Stimulated activated CD8-positive, alpha-beta memory T cell treated with anti-CD3 and anti-CD28 coated beads, Interleukin-4, amount 100 ng/mL, for 1 hour (primary cell): ENCODE measurements at places on chromosomes 7 and 10.

- DNase-seq = no peak
These were observed 27.6 kb upstream of the LAMB1 start for GRCh38 chr7:108030516-108030915.

- no peak for DNase-seq
These were observed 123.3 kb downstream of the TMEM26 start for GRCh38 chr10:61329854-61330253.

DNA sequence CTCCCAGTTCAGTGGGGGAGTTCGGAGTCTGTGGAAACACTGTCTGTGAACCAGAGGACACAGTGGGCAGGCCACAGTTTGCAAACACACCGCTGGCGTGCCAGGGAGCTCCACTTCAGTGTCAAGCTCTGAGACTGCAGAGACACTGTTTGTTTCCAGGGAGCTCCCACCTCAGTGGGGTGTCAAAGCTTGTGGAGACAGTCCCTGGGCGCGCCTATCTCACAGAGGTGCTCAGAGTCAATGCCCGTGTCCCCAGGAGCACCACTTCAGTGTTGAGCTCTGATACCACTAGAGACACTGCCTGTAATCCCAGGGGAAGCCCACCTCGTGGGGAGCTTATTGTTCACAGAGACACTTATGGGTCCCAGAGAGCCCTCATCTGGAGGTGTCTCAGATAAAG lies 4.3 kb downstream of the MYO1G start:
- DNase-seq = no peak

GRCh38 chr10:110498087-110498981 lies 627 bp downstream of the DUSP5 start:
- DNase-seq = no peak

GRCh38 chr10:100433253-100434240 lies 29.3 kb upstream of the WNT8B start:
- peak; percentile 89 for DNase-seq

- no peak for DNase-seq
These were observed 501.5 kb upstream of the GALNT17 start for GRCh38 chr7:70630440-70630817.

DNA sequence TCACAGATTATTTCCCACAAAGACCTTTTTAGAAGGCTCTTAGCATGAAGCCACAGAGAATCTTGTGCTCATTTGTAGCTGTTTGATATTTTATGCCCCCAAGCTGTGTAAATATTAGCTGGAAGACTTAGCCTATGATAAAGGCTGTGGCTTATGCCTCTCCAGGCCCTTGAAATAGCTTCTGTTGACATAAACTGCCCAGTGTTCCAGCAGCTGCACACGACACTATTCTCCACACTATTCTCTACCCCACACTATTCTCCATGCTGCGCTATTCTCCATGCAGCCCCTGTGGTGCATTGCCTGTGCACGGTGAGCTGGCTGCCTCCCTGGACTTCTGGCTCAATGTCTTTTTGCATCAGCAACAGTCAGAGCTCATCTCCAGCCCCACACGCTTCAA lies 13.1 kb downstream of the DDC start:
- no peak for DNase-seq

DNA sequence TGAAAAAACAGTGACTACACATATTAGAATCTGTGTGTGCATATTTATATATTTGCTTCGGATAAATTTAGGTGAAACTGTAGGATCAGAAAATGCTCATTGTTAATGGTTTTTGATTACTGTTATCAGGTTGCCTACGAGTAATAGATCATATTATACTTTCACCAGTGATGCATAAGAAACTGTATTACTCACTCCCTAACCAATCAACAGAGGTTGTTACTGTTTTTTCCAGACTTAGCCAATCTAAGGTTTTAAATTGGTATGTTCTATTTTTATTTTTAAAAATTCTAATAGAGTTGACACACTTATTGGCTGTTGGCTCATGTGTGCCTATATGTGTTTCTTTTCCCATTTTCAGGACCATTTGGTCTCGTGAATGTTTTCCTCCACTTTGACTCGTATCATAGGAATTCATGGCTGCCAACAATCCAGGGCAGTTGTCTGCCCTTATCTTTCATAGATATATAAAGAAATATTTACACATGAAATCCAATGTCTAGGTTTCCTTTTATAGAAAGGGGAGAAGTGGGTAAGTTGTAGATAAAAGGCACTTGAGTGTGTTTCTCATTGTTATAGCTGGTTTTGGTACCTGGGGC lies 59.2 kb downstream of the ANLN start:
- no peak for DNase-seq
